ENCODE measurements at places on chromosomes 16 and 17.

DNA sequence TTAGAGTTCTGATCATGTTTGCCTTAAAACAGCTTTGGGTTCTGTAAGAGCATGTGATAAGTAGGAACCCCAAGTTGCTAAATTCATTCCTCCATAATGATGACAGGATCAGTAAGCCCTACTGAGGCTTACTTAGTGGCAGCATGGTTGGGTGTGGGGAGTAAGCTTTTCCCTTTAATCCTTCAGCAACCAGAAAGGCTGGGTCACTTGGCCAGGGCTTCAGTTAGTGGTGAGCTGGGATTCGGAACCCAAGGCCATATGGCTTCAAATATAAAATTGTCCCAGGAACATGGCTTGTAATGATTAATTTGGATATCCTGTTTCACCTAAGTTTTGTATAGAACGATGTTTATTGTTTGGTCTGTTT, 850 bp downstream of the GINS3 start:
- DNase-seq, result no peak

GRCh38 chr17:61253937-61254574, 145.6 kb upstream of the TBX2 start:
- DNase-seq, result no peak

DNA sequence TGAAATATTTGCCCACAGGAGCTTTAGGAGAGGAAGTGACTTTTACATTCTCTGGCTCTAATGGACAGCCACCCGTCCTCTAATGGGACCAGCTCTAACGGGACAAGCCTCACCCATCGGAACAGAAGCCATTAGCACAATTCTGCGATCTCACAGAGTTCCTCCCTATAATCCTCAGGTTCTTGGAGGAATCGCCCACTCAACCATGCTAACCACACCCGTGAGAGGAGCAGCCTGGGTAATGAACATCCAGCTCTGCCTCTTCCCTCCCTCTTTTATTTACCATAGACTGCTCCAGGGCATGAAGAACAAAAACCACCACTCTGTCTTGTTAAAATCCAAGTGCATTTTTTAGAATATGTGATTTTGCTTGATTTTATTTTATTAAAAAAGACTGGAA, 6.8 kb downstream of the SLC35B1 start:
- no peak for DNase-seq

GRCh38 chr17:76781056-76781982, 43.4 kb downstream of the MFSD11 start:
- no peak for DNase-seq

- DNase-seq, result no peak
Observed at GRCh38 chr17:68141050-68141449, 105.5 kb downstream of the KPNA2 start.

Data from nephron progenitor cell (in vitro differentiated cells).